ENCODE measurements at places on chromosomes 2 and 18. TPM values are rescaled to one million over a fixed set of nuclear protein-coding genes. Genes with fewer than 3 reads are reported as not detected.

Gene SLC40A1
- total RNA-seq, result 30.9 TPM

Gene ITGB1BP1
- total RNA-seq, result 74.9 TPM

DNA sequence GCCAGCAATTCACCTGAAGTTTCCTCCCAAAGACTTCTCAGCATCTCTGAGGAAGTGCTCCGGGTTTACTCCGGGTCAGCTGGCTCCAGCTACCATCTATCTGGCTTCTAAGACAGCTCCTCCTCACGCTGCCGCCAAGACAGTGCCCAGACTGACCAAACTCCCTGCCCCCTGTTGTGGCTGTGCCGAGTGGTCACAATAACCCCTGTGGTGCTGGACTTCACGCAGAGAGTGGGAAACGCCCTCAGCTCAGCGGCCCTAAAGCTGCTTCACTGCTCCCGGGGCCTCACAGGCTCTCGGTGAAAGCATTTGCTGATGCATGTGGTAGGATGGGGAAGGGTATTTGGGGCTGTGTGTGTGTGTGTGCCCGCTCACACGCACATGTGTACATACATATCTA lies 154.8 kb upstream of the ZNF236 start:
- no peak overlapping the region for H3K27ac ChIP-seq
- peaks cover 11% of the 10 kb centered on the region for H3K27me3 ChIP-seq
- peaks cover 2% of the 10 kb centered on the region for H3K36me3 ChIP-seq
- H3K4me1 ChIP-seq, result no peaks in the 10 kb centered on the region

DNA sequence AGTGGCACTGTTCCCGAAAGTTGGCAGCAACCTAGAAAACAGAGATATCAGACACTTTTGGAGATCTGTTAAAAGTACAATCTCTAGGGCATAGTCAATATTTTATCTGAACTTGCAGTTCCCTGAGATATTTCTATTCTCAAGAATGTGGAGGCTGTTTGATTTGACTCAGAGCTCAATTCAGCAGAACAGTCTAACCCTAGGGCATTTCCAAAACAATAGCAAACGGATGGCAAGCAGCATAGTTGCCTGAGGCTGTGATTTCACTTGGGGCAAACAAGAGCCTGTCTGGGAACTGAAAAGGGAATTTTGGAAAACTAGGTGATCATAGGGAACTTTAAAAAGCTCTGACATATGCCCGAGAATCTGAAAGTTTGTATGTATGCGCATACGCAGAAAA lies 772.8 kb upstream of the LRRTM1 start:
- H3K27ac ChIP-seq, result no peak overlapping the region
- no peaks in the 10 kb centered on the region for H3K4me1 ChIP-seq
- H3K27me3 ChIP-seq, result no peaks in the 10 kb centered on the region
- no peak for DNase-seq
- H3K4me3 ChIP-seq, result no peak overlapping the region

GRCh38 chr2:241870611-241871537 lies 1.3 kb downstream of the RTP5 start:
- H3K4me3 ChIP-seq, result no peak overlapping the region
- no peaks in the 10 kb centered on the region for H3K36me3 ChIP-seq
- H3K4me1 ChIP-seq, result peaks cover 9% of the 10 kb centered on the region
- no peak for DNase-seq
- no peaks in the 10 kb centered on the region for H3K27me3 ChIP-seq
- no peak overlapping the region for H3K27ac ChIP-seq

- H3K4me1 ChIP-seq, result no peaks in the 10 kb centered on the region
- H3K4me3 ChIP-seq, result no peak overlapping the region
- DNase-seq, result no peak
- no peaks in the 10 kb centered on the region for H3K36me3 ChIP-seq
- H3K27me3 ChIP-seq, result peaks cover 30% of the 10 kb centered on the region
These were observed 100.1 kb upstream of the OSR1 start for GRCh38 chr2:19458427-19459003.

DNA sequence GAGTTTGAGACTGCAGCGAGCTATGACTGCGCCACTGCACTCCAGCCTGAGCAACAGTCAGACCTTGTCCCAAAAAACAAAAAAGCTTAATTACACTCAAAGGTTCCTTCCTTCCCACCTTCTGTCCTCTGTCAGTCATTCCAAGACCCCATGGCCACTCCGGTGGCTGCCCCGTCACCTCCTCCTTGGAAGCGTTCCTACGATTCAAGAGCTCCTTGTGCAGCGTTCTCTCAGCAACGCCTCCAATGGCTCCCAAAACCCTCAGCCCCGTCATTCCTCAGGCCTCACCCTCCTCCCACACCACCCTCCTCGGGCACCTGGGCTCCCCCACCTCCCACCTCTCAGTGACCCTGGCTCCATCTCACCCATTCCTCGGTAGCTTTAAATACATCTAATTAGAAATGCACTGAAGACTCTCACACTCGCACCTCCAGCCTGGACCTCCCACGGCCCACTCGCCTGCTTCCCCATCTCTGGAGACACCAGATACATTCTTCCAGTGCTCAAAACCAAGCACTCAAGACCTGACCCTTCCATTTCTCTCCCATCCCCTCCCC lies 8.0 kb downstream of the PASK start:
- H3K4me3 ChIP-seq, result no peak overlapping the region
- DNase-seq, result no peak
- H3K27ac ChIP-seq, result peak overlapping the region; percentile 79
- H3K27me3 ChIP-seq, result no peaks in the 10 kb centered on the region

- H3K4me3 ChIP-seq, result no peak overlapping the region
- no peak overlapping the region for H3K27ac ChIP-seq
- H3K36me3 ChIP-seq, result no peaks in the 10 kb centered on the region
- H3K27me3 ChIP-seq, result no peaks in the 10 kb centered on the region
- peaks cover 3% of the 10 kb centered on the region for H3K4me1 ChIP-seq
- no peak for DNase-seq
These were observed 72.1 kb downstream of the NPAS2 start for GRCh38 chr2:100891906-100892642.

All from T-helper 17 cell (primary cell).